ENCODE measurements at places on chromosomes 2 and 18. TPM values are rescaled to one million over a fixed set of nuclear protein-coding genes. Genes with fewer than 3 reads are reported as not detected.

SCN2A gene
- total RNA-seq, result 0.12 TPM

BCL2L11 gene
- 6.5 TPM for total RNA-seq

CD8B2 gene
- total RNA-seq, result not detected

ALPG gene
- total RNA-seq, result not detected

KANSL1L gene
- total RNA-seq, result 7.6 TPM

REEP1 gene
- total RNA-seq, result 0.81 TPM

DSG2 gene
- 10.8 TPM for total RNA-seq

CPS1 gene
- 1,279 TPM for total RNA-seq

KIF5C gene
- 0.07 TPM for total RNA-seq

NR4A2 gene
- 1.2 TPM for total RNA-seq

SLC30A3 gene
- total RNA-seq, result not detected

AOX1 gene
- 1,367 TPM for total RNA-seq

RESP18 gene
- total RNA-seq, result not detected

DUSP2 gene
- total RNA-seq, result 2.5 TPM

SERPINB8 gene
- 18.6 TPM for total RNA-seq

DNMT3A gene
- 7.1 TPM for total RNA-seq

TRABD2A gene
- 0.43 TPM for total RNA-seq

- no peaks in the 10 kb centered on the region for H3K4me1 ChIP-seq
- no peak overlapping the region for H3K4me3 ChIP-seq
- H3K27me3 ChIP-seq, result no peaks in the 10 kb centered on the region
- no peak overlapping the region for H3K27ac ChIP-seq
Measured at GRCh38 chr2:190930411-190930810, 49.8 kb downstream of the GLS start.

DNA sequence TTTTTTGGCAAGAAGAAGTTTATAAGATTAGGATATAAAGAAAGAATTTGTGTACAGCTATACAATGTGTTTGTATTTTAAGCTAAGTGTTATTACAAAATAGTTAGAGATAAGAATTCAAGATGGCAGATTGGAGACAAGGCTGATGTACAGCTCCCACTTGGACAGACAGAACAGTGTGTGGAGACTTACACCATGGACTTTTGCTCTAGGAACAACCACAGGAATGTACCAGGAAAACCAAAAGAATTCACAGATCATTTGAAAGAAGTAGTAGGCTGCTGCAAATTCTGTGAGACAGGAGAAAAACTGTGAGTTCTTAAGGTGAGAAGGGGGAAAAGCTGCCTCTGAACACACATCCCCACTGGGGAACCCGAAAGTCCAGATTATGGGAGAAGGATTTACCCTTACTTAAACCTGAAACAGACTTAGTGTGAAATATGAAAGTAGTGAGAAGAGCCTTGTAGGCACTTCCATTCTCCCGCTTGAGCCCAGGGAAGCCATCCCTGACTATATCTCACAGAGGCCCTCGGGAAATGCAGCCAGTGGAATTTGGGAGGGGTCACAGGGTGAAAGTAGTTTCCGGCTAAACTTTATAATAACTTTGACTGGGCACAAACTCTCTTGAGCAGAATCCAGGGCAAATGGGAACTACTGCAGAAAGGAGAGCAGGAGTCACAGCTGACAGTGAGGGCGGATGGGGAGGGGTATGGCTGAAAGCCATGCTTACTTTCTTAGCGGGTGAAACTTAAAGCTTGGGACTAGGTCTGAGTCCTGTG is 11.6 kb upstream of the RPRD1A start:
- H3K4me1 ChIP-seq, result no peaks in the 10 kb centered on the region
- no peak for DNase-seq

- peak; percentile 52 for DNase-seq
- no peaks in the 10 kb centered on the region for H3K36me3 ChIP-seq
- H3K27me3 ChIP-seq, result no peaks in the 10 kb centered on the region
Measured at GRCh38 chr2:20589975-20590703, 60.8 kb downstream of the HS1BP3 start.

DNA sequence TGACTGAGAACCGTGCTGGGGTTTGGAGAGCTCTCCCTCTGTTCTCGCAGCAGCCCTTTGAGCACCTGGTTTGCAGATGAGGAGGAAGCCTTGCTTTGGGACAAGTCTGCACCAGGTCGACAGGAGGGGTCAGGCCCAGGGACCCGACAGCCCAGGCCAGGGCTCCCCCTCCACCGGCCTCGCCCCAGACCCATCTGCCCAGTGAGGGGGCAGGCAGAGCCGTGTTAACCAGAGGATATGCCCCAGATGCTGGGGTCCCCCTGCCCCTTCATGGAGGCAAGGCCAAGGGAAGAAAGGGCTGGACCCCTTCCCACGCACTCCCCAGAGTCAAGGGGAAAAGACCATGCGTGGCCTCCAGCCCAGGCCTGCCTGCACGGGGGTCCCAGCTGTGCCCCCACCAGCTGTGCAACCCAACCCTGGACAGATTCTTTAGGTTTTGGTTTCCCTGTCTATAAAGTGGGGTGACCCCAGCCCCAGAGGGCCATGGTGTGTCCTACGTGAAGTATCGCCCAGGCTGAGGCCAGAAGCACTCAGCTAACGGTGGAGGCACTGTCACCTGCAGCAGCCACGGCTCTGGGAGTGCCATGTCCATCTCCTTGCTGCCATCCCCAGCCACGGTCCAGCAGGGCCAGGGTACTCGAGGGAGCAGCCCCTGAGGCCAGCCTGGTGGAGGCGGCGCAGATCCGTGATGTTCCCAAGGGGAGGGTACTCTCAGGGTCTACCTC is 4.8 kb upstream of the SNED1 start:
- no peak overlapping the region for H3K27ac ChIP-seq
- no peaks in the 10 kb centered on the region for H3K27me3 ChIP-seq
- no peaks in the 10 kb centered on the region for H3K36me3 ChIP-seq
- no peak for DNase-seq
- no peak overlapping the region for H3K4me3 ChIP-seq
- H3K4me1 ChIP-seq, result no peaks in the 10 kb centered on the region

DNA sequence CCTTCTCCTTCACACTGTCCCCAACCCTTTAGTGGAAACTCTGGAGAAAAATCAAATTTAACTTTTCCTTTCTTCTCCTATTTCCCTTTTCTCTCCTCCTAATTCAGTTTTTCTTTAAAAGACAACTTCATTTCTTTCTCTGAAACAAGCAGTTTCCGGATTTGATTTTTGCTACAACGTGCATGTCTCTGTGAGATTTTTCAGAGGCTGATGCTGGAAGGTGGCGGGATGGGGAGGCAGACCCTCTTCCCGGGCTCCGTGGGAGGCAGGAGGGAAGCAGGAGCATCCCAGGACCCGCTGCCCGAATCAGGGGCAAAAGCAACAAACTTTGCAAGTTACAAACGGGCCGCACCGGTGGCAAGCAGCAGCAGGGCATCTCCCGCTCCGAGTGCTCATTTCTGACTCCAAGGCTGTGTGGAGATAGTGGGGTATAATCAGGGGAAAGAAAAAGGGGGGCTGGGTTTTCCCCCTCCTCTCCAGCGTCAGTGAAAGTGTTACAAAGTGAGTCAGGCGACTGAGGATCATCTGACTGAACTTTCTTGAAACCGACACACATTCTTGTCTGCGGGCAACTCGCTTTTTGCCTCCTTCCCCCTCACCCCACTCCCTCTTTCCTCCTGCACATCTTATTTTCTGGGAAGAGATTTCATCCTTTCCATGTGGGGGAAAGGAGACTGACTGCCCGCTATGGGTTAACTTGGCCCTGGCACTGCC is 6.4 kb downstream of the ZEB2 start:
- no peaks in the 10 kb centered on the region for H3K4me1 ChIP-seq
- H3K27me3 ChIP-seq, result no peaks in the 10 kb centered on the region
- H3K4me3 ChIP-seq, result no peak overlapping the region
- no peak for DNase-seq
- no peaks in the 10 kb centered on the region for H3K36me3 ChIP-seq
- peak overlapping the region; percentile 96 for H3K27ac ChIP-seq

DNA sequence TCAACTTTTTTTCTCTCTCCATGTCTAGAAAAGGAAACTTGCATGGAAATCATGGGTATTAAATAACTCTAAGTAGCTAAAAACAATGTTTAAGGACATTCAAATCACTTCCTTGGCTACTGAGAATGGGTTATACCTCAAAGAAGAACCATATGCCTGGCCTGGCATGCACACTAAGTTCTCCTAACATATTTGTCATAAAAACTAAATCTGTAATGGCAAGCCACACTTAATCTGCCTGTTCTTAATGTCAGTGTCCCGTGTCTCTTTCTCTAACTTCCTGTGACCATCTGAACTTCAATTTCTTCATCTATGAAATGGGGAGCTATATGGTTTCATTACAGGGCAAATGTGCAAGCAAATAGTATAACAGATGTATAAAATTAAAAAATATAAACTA is 11.1 kb downstream of the PDE1A start:
- no peak for DNase-seq
- no peaks in the 10 kb centered on the region for H3K27me3 ChIP-seq
- no peak overlapping the region for H3K27ac ChIP-seq
- H3K4me1 ChIP-seq, result no peaks in the 10 kb centered on the region
- no peaks in the 10 kb centered on the region for H3K36me3 ChIP-seq

DNA sequence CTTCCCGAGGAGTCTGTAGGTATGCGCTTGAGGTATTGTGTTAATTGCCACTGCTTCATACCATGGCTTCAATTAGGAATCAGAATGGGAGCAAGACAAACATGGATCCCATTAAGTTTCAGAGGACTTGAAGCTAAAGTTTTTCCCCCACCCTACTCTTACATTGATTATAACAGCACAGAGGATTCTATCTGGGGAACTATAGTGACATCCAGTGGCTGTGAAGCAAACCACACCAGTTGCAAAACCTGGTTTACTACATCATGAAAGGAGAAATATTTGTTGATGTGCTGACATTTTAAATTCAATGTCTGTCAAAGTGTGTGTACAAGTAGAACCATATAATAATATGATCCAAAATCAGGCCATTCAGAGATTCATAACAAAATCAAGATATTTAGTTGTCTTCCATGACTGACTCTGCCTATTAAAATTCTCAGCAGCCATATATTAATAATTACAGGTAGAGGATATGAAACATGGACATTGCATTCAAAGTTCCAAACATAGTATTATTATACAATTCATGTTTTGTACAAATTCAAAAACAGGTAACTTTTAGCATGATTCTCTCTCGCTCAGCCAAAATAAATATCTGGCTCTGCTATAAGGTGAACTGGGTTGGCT is 82.9 kb downstream of the GRB14 start:
- H3K4me3 ChIP-seq, result no peak overlapping the region
- DNase-seq, result no peak
- H3K36me3 ChIP-seq, result no peaks in the 10 kb centered on the region
- no peak overlapping the region for H3K27ac ChIP-seq
- peaks cover 6% of the 10 kb centered on the region for H3K4me1 ChIP-seq
- no peaks in the 10 kb centered on the region for H3K27me3 ChIP-seq

GRCh38 chr18:23982155-23983079 is 32.1 kb upstream of the TTC39C start:
- peak; percentile 70 for DNase-seq
- H3K27ac ChIP-seq, result no peak overlapping the region
- H3K36me3 ChIP-seq, result no peaks in the 10 kb centered on the region
- no peak overlapping the region for H3K4me3 ChIP-seq
- H3K4me1 ChIP-seq, result no peaks in the 10 kb centered on the region
- no peaks in the 10 kb centered on the region for H3K27me3 ChIP-seq

GRCh38 chr2:241814393-241814642 is 5.3 kb downstream of the NEU4 start:
- H3K27me3 ChIP-seq, result no peaks in the 10 kb centered on the region
- DNase-seq, result no peak
- H3K4me1 ChIP-seq, result no peaks in the 10 kb centered on the region
- no peaks in the 10 kb centered on the region for H3K36me3 ChIP-seq
- H3K4me3 ChIP-seq, result no peak overlapping the region
- H3K27ac ChIP-seq, result no peak overlapping the region

- no peaks in the 10 kb centered on the region for H3K36me3 ChIP-seq
- no peak overlapping the region for H3K4me3 ChIP-seq
- no peaks in the 10 kb centered on the region for H3K4me1 ChIP-seq
Measured at GRCh38 chr2:131154647-131155046, 49.5 kb downstream of the PLEKHB2 start.

GRCh38 chr2:230423851-230424458 is 8.0 kb downstream of the SP100 start:
- no peak for DNase-seq
- no peaks in the 10 kb centered on the region for H3K27me3 ChIP-seq
- peak overlapping the region; percentile 18 for H3K27ac ChIP-seq
- H3K4me1 ChIP-seq, result peaks cover 42% of the 10 kb centered on the region

GRCh38 chr2:20668451-20668850 is 1.5 kb downstream of the GDF7 start:
- H3K36me3 ChIP-seq, result no peaks in the 10 kb centered on the region
- H3K4me3 ChIP-seq, result no peak overlapping the region
- no peak overlapping the region for H3K27ac ChIP-seq
- H3K4me1 ChIP-seq, result no peaks in the 10 kb centered on the region
- H3K27me3 ChIP-seq, result no peaks in the 10 kb centered on the region

DNA sequence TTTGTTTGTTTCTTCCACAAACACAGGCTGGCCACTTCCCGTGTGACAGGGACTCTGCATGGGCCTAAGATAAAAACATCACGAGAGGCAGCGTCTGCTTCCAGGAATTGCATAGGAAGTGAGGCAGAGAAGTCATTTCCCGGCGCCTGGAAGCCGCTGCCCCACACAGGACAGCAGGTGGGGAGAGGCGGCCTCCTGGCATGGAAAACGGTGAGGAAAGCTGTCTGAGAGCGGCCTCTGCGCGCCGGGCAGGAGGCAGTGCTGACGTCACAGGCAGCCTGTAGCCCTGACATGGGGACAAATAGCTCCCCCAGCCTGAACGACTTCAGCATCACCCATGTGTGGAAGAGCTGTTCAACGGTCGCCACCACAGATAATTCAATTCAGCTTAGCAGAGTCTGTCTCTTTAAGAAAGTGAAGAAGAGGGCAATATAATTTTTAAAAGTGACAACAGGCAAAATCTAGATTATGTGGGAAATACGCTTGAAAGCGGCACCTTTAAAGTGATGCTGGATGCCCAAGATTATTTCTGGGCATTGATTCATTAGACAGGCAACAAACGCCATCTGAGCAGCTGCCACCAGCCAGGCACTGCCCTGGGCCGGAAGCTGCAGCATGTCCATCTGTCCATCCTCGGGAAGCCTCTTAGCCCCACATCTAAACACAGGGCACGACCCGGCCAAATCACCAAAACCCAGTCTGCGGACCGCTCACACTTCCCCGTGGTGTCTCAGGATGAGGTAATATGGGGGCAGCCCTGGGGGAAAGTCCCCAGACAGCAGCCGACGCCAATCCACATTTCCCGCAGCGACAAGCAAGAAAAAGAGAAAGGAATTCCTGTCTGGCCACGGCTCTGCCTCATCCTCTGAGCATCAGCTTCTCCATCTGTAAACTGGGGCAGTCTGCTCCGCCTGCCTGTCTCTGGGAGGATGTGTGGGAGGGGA is 138.9 kb downstream of the PXDN start:
- H3K4me1 ChIP-seq, result no peaks in the 10 kb centered on the region
- peak; percentile 59 for DNase-seq
- H3K4me3 ChIP-seq, result no peak overlapping the region
- H3K27ac ChIP-seq, result peak overlapping the region; percentile 49

- no peaks in the 10 kb centered on the region for H3K4me1 ChIP-seq
- H3K4me3 ChIP-seq, result no peak overlapping the region
- H3K27me3 ChIP-seq, result peaks cover 8% of the 10 kb centered on the region
- DNase-seq, result no peak
- no peaks in the 10 kb centered on the region for H3K36me3 ChIP-seq
- H3K27ac ChIP-seq, result no peak overlapping the region
Measured at GRCh38 chr2:236158969-236159777, 9.0 kb downstream of the GBX2 start.

GRCh38 chr2:107607473-107607872 is 219.2 kb upstream of the RGPD4 start:
- H3K36me3 ChIP-seq, result no peaks in the 10 kb centered on the region
- peaks cover 3% of the 10 kb centered on the region for H3K27me3 ChIP-seq
- no peak for DNase-seq
- no peak overlapping the region for H3K27ac ChIP-seq
